GM23248 (cell line): ENCODE measurements at places on chromosomes 4 and X. TPM values are rescaled to one million over a fixed set of nuclear protein-coding genes. Genes with fewer than 3 reads are reported as not detected.

The RNF128 gene
- 0.54 TPM in 1 of 2 replicates, not detected in the other for total RNA-seq

The PAPSS1 gene
- total RNA-seq, result 66.8 and 69.6 TPM in 2 replicates

The PRSS12 gene
- total RNA-seq, result 30.0 and 33.6 TPM in 2 replicates

The COL4A5 gene
- total RNA-seq, result 13.2 and 14.4 TPM in 2 replicates

The MAOA gene
- 0.76 TPM in 1 of 2 replicates, not detected in the other for total RNA-seq

The CCSER1 gene
- not detected in 2 replicates for total RNA-seq

The POU4F2 gene
- total RNA-seq, result not detected in 2 replicates

The CTAG1B gene
- total RNA-seq, result not detected in 2 replicates

The ZNF630 gene
- 0.22 and 0.25 TPM in 2 replicates for total RNA-seq

The EPGN gene
- total RNA-seq, result 0.86 TPM in 1 of 2 replicates, not detected in the other

The TCEAL9 gene
- total RNA-seq, result 86.4 and 107 TPM in 2 replicates

The SHOX gene
- not detected in 2 replicates for total RNA-seq

The ASMT gene
- total RNA-seq, result not detected in 2 replicates

The PRR32 gene
- not detected in 2 replicates for total RNA-seq

The ART3 gene
- not detected in 2 replicates for total RNA-seq

The XKRX gene
- not detected in 2 replicates for total RNA-seq

The DCAF4L1 gene
- total RNA-seq, result 0.13 TPM in 1 of 2 replicates, not detected in the other

The IL2 gene
- not detected in 2 replicates for total RNA-seq

The ATG4A gene
- total RNA-seq, result 6.3 and 8.2 TPM in 2 replicates

The SEL1L3 gene
- total RNA-seq, result 62.8 and 101 TPM in 2 replicates

The GLRA2 gene
- total RNA-seq, result 0.22 TPM in 1 of 2 replicates, not detected in the other

The BBS7 gene
- total RNA-seq, result 24.5 and 25.3 TPM in 2 replicates

The ANTXR2 gene
- 84.0 and 87.5 TPM in 2 replicates for total RNA-seq
